Activated T-helper 17 cell treated with anti-CD3 and anti-CD28 coated beads, Interleukin-2, amount 50 U/mL, for 72 hours (primary cell): ENCODE measurements at places on chromosomes 5 and 9.

GRCh38 chr5:89067362-89067761, 184.4 kb upstream of the MEF2C start:
- ATAC-seq: no peak
- H3K4me1 ChIP-seq: no peaks in the 10 kb centered on the region
- H3K4me3 ChIP-seq: no peak overlapping the region
- no peaks in the 10 kb centered on the region for H3K36me3 ChIP-seq

DNA sequence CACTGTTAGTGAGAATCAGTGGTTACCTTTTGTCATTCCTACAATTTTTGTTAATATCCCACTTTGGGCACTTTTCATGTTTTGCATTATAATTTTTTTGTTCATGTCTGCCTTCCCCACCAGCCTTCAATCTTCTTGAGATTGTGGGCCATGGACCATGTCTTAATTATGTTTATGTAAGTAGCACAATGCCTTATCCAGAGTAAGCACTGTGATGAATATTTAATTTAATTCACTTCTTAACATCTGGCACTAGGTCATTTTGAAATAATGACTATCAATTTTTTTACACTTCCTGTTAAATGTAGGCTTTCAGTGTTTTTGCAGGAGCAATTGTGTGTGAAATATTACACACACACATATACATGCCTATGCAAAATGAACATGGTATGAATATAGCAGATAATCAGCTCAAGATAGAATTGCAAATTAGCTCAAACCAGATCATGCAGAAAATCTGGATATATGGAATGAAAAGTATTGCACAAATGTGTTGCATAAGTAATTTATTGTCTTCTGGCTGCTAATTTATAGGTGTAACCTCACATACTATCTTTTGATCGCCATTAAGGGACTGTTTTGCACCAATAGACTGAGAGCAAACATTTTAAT, 5.3 kb upstream of the SHOC1 start:
- ATAC-seq: no peak
- H3K27me3 ChIP-seq: no peaks in the 10 kb centered on the region
- H3K4me1 ChIP-seq: peaks cover 10% of the 10 kb centered on the region

GRCh38 chr5:4078544-4078943, 482.9 kb downstream of the IRX1 start:
- no peak overlapping the region for H3K4me3 ChIP-seq
- H3K36me3 ChIP-seq: no peaks in the 10 kb centered on the region
- H3K27me3 ChIP-seq: no peaks in the 10 kb centered on the region
- no peaks in the 10 kb centered on the region for H3K4me1 ChIP-seq

GRCh38 chr5:15452781-15453180, 47.2 kb upstream of the FBXL7 start:
- H3K27me3 ChIP-seq: no peaks in the 10 kb centered on the region
- no peak overlapping the region for H3K27ac ChIP-seq
- no peaks in the 10 kb centered on the region for H3K36me3 ChIP-seq
- no peak overlapping the region for H3K4me3 ChIP-seq
- no peaks in the 10 kb centered on the region for H3K4me1 ChIP-seq
- no peak for ATAC-seq

GRCh38 chr5:137706841-137707240, 29.0 kb downstream of the KLHL3 start:
- peaks cover 7% of the 10 kb centered on the region for H3K36me3 ChIP-seq
- no peak overlapping the region for H3K4me3 ChIP-seq
- no peaks in the 10 kb centered on the region for H3K4me1 ChIP-seq
- H3K27ac ChIP-seq: no peak overlapping the region

GRCh38 chr5:141319202-141319601, 1.4 kb downstream of the TAF7 start:
- H3K27me3 ChIP-seq: no peaks in the 10 kb centered on the region
- ATAC-seq: no peak
- H3K4me1 ChIP-seq: peaks cover 24% of the 10 kb centered on the region
- peak overlapping the region; percentile 99 for H3K4me3 ChIP-seq
- H3K27ac ChIP-seq: peak overlapping the region; percentile 100

GRCh38 chr5:39521940-39522590, 97.3 kb upstream of the DAB2 start:
- peaks cover 16% of the 10 kb centered on the region for H3K27me3 ChIP-seq
- no peak overlapping the region for H3K4me3 ChIP-seq
- H3K36me3 ChIP-seq: no peaks in the 10 kb centered on the region
- no peak for ATAC-seq

DNA sequence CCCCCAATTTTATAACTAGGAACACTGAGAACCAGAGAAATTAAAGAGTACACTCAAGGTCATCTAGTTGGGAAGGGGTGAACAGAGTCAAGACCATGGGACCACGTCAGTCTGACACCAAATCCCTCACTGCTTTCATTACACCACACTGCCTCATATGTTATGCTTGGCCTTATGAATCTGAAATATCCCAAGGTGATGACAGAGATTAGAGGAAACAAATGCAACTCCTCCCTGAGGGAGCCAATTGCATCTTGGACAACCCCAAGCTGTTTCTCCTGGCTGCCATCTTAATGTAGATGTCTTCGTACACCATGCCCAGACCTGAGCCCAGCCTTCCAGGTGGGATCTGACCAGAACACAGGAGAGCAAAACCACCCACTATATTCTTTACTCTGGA, 60.6 kb upstream of the ABCA1 start:
- H3K27me3 ChIP-seq: peaks cover 22% of the 10 kb centered on the region
- no peak overlapping the region for H3K4me3 ChIP-seq
- peaks cover 25% of the 10 kb centered on the region for H3K4me1 ChIP-seq
- H3K27ac ChIP-seq: no peak overlapping the region
- no peaks in the 10 kb centered on the region for H3K36me3 ChIP-seq

- no peaks in the 10 kb centered on the region for H3K27me3 ChIP-seq
- ATAC-seq: no peak
- peaks cover 31% of the 10 kb centered on the region for H3K36me3 ChIP-seq
Observed at GRCh38 chr5:37601163-37601562, 222.0 kb downstream of the WDR70 start.

- H3K4me1 ChIP-seq: no peaks in the 10 kb centered on the region
- no peak for ATAC-seq
- no peak overlapping the region for H3K4me3 ChIP-seq
- H3K27ac ChIP-seq: no peak overlapping the region
Observed at GRCh38 chr9:90996154-90997065, 194.8 kb downstream of the SYK start.

GRCh38 chr9:133396952-133397351, 20.8 kb downstream of the STKLD1 start:
- ATAC-seq: peak; percentile 37
- no peaks in the 10 kb centered on the region for H3K4me1 ChIP-seq
- no peak overlapping the region for H3K27ac ChIP-seq
- H3K4me3 ChIP-seq: no peak overlapping the region

DNA sequence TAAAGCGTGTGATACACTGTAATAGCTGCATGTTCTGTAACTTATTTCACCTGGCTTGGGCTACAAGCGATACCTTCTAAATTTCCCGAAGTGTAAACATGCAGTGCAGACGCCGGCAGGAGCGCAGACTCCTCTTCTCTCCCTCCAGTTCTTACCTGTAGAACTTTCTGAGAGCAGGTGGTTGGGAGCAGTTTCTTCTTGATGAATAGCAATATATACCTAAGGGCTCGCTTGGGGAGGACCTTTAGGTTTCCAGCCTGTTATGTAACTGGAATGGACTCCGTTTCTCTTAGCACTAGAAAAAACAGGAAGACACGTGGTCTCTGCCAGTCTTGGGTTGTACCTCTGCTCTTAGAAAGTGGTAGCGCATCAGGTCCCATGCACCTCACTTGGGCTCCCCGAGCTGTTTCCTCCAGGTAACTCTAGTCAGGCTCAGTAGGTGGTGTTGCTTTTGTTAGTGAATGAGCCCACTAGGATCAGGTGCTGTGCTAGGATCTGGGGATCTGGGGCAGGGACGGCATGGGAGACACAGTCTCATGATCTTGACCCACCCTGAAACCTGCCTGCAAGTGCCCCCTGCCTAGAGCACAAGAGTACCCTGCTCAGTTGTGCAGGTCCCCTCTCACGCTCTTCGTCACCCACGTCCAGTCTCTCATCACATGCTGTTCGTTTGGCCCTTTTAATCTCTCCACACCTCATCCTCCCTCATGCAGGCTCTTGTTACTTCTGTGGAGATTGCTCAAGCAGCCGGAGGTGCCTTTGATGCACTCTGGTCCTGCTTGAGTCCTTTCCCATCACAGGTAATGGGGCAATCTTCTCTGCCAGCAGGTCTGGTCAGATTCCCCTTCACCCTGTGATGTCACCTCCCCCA, 2.8 kb downstream of the TENT4A start:
- peak overlapping the region; percentile 78 for H3K4me3 ChIP-seq
- H3K27ac ChIP-seq: peak overlapping the region; percentile 83
- ATAC-seq: no peak
- no peaks in the 10 kb centered on the region for H3K27me3 ChIP-seq

GRCh38 chr5:65943771-65944170, 17.4 kb downstream of the ERBIN start:
- H3K4me3 ChIP-seq: no peak overlapping the region
- H3K27ac ChIP-seq: no peak overlapping the region

GRCh38 chr5:161544350-161544765, 2.2 kb downstream of the GABRB2 start:
- H3K4me1 ChIP-seq: no peaks in the 10 kb centered on the region
- peaks cover 42% of the 10 kb centered on the region for H3K27me3 ChIP-seq
- ATAC-seq: no peak
- H3K36me3 ChIP-seq: no peaks in the 10 kb centered on the region

DNA sequence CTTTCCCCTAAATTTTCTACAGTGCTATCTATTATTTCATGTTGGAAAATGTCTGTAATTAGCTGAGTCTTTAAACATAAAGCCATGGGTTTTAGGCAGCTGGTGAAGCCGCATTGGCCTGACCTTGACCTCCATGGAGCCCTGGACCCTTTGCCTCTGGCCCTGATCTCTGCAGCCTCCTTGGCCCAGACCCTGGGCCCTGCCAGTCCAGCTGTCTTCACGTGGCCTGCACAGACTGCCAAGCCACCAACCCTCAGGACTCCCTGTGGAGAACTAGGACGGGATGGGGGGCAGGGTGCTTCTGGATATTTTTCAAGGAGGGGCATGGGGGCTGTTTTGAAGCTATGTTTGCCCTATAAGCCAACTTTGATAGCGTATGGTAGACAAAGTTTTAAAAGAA, 29.8 kb upstream of the PPARGC1B start:
- peaks cover 16% of the 10 kb centered on the region for H3K27me3 ChIP-seq
- no peaks in the 10 kb centered on the region for H3K4me1 ChIP-seq

- H3K27ac ChIP-seq: no peak overlapping the region
- no peak for ATAC-seq
- H3K4me3 ChIP-seq: no peak overlapping the region
- H3K36me3 ChIP-seq: no peaks in the 10 kb centered on the region
- no peaks in the 10 kb centered on the region for H3K27me3 ChIP-seq
Observed at GRCh38 chr9:95132366-95133324, 184.9 kb downstream of the FANCC start.

GRCh38 chr5:146647656-146648199, 131.7 kb upstream of the GPR151 start:
- H3K4me1 ChIP-seq: no peaks in the 10 kb centered on the region
- no peak overlapping the region for H3K27ac ChIP-seq
- H3K36me3 ChIP-seq: peaks cover 5% of the 10 kb centered on the region
- no peak overlapping the region for H3K4me3 ChIP-seq

GRCh38 chr9:127021664-127022363, 100.6 kb downstream of the ANGPTL2 start:
- ATAC-seq: no peak
- H3K27ac ChIP-seq: no peak overlapping the region

DNA sequence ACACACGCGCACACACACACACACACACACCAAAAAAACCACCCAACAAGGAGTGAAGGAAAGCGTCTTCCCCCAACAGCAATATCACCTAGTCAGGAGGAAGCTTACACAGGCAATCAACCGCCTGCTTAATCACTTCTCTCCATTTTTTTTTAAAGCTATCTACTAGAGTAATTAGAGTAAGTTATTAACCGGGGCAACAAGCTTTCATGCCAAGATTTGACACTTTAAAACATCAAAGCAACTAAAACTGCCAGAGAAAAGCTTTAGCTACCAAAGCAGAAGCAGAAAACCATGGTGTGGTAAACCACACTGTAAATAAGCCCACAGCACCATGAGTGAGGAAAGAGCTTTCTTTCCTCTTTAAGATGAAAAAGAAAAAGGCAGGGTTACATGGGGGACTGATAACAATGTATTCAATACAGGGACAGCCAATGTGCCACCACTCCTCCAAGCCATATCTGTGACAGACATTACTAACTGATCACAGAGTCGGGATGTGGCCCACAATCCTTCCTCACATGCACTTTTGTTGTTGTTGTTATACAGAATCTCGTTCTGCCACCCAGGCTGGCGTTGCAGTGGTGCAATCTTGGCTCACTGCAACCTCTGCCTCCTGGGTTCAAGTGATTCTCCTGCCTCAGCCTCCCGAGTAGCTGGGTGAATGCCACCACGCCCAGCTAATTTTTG, 282.1 kb downstream of the CRB2 start:
- peak overlapping the region; percentile 64 for H3K4me3 ChIP-seq
- ATAC-seq: peak; percentile 45
- H3K36me3 ChIP-seq: no peaks in the 10 kb centered on the region
- H3K4me1 ChIP-seq: peaks cover 13% of the 10 kb centered on the region
- H3K27me3 ChIP-seq: no peaks in the 10 kb centered on the region

DNA sequence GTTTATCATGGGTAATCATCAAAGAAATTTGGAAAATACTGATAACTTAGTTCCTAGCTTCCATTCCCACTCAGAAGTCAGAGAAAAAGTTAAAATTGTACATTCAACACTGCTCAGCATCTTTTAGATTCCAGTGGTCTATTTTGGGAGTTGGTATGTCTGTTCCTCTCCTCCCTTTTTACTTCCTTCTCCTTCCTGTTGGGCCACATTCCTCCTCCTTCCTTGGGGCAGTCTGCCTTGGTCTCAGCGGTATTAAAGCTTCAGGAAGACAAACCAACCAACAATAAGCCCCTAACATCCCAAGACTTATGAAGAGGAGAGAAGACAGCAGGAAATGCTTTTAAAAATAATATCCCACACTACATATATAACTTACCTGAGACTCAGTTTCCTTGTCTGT, 49.9 kb upstream of the SSBP2 start:
- no peak overlapping the region for H3K27ac ChIP-seq
- H3K27me3 ChIP-seq: no peaks in the 10 kb centered on the region
- no peak for ATAC-seq

DNA sequence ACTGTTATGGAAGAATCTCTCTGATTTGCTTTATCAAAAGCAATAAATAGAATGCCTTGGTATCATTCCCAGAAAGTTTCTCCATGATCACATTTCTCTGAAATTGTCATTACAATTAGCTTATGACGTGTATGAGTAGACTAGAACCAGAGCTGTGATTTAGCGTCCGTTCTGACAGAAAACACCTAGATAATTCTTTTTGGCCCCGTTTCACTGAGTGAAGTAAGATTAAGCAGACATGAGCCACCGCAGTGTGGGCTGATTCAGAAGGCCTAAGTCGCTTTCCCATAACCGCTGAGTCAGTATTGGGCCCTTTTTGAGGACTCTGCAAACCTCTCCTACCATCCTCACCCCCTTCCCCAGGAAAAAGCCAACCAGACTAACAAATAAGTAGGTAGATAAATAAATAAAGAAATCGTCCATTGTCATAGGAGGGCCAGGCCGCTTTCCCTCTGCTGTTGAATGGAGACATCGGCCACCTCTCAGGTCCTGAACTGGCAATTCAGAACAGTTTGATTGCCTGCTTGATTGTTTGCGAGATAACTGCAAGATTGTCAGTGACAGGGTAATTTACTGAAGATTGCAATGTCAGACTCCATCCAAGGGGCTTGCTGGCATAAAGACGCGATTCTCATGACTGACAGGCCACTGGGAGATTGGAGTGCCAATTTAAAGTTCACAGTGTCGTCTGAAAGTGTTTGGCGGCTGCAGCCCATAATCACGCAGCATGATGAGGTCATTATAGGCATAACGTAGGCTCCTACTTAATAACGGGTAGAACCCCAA, 105.0 kb upstream of the WWC1 start:
- H3K4me3 ChIP-seq: no peak overlapping the region
- peaks cover 11% of the 10 kb centered on the region for H3K27me3 ChIP-seq
- H3K27ac ChIP-seq: no peak overlapping the region
- H3K36me3 ChIP-seq: no peaks in the 10 kb centered on the region
